ENCODE measurements at places on chromosomes 4 and X.

DNA sequence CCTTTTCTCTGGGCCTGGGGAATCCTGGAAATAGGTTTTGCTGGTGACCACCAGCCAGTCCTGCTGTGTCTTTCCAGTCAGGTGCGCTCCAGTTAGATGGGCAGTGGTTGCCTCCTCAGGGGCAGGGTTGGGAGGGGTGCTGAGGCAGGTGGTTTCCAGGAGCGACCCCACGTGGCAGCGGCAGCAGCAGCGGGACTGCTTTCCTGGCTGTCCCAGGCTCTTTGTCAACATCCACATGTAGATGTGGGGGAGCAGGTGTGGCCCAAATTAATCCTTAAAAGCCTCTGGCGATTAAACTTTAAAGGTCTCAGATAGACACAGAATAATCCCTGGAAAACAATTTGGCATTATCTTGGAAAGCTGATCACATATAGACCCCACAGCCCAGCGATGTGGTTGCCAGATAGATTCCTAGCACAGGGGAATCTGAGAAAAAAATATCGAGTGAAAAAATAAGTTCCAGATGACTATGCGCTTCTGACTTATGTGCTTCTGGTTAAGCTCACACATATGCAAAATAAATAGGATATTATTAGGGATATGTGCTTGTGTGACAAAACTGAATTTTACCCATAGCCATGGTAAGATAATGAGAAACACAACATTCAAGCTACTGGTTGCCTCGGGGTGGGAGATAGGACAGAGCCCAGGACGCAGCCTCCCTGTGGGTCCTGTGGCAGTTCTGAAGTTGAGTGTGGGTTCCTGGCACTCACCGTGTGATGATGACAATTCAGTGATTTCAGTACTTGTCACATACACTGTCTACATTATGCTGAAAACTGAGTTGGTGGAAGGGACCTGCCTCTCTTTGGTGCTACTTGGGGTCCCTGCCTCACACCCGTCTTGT, 336.4 kb downstream of the ARHGAP10 start:
- H3K27me3 ChIP-seq, result no peaks in the 10 kb centered on the region
- no peak overlapping the region for H3K27ac ChIP-seq

DNA sequence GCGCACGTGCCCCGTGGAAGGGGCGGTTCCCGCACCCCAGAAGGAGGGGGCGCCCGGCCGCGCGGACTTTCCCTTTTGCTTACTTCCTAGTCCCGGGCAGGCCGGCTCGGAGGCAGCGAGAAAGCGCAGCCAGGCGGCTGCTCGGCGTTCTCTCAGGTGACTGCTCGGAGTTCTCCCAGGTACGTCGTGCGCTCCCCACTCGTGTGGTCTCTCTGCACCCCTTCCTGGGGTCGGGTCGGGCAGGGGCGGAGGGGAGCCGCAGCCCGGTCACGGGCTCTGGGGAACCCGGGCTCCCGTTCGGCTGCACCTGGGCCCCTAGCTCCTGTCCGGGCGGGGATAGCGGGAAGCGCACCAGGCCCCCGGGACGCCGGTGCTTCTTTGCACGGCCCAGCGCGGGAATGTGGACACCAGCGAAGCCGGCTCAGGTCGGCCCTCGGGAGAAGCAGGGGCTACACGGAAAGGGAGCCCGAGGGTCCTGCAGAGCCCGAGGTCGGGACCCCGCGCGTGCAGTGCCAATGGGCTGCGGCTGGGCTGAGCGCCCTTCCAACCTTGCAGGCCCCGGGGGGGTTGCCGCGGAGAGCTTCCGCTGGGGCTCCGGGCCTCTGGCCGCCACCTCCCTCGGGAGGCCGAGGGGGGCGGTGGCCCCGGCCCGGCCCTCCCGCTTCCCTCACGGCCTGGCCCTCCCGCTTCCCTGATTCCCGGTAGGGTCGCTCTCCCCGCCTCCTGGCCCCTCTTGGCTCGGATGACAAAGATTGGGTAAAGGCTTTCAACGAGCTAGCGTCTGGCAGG, at the start of gene TLR2:
TSS of gene TLR2 (plus strand) at position 99 of the 789 bp plus-strand sequence. CDS start 18,628 bp downstream, outside the sequence.
- DNase-seq, result peak; percentile 32
- H3K4me1 ChIP-seq, result peaks cover 7% of the 10 kb centered on the region
- H3K36me3 ChIP-seq, result no peaks in the 10 kb centered on the region
- H3K4me3 ChIP-seq, result peak within 1 kb of the TSS; percentile 87
- peak within 1 kb of the TSS; percentile 48 for H3K27ac ChIP-seq

GRCh38 chr4:183202523-183202922, 103.5 kb downstream of the WWC2 start:
- no peak for DNase-seq
- no peak overlapping the region for H3K27ac ChIP-seq
- H3K36me3 ChIP-seq, result no peaks in the 10 kb centered on the region
- no peaks in the 10 kb centered on the region for H3K27me3 ChIP-seq
- no peaks in the 10 kb centered on the region for H3K4me1 ChIP-seq
- no peak overlapping the region for H3K4me3 ChIP-seq

DNA sequence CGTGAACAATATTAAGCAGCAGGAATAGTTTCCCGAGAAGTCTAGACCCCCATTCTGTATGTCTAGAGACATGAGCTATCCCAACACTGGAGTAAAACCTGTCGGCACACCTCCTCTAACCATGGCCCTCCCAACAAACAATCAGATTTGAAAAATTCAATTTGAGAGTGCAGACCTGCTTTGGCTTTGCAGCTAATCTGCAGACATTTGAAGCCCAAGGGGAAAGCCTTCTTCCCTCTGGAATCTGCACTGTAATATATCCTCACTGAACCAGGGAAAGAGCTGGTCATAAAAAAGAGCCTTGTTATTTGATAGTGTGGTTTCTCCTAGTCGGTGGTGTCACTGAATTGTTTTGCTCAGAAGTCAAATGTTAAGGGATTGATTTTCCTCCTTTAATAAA, 44.6 kb upstream of the KLHL34 start:
- DNase-seq, result no peak
- H3K27ac ChIP-seq, result no peak overlapping the region
- H3K36me3 ChIP-seq, result no peaks in the 10 kb centered on the region
- H3K4me3 ChIP-seq, result no peak overlapping the region

- H3K4me1 ChIP-seq, result no peaks in the 10 kb centered on the region
- no peak for DNase-seq
- no peaks in the 10 kb centered on the region for H3K36me3 ChIP-seq
- no peak overlapping the region for H3K4me3 ChIP-seq
- H3K27ac ChIP-seq, result no peak overlapping the region
Measured at GRCh38 chr4:20421603-20421985, 169.9 kb downstream of the SLIT2 start.

GRCh38 chrX:13223868-13224567, 95.8 kb downstream of the ATXN3L start:
- H3K27me3 ChIP-seq, result no peaks in the 10 kb centered on the region
- no peak overlapping the region for H3K4me3 ChIP-seq
- H3K4me1 ChIP-seq, result no peaks in the 10 kb centered on the region
- no peaks in the 10 kb centered on the region for H3K36me3 ChIP-seq
